ENCODE measurements at places on chromosomes 16 and 17.

- DNase-seq = no peak
Measured at GRCh38 chr16:58842156-58842555, 108.0 kb upstream of the GOT2 start.

DNA sequence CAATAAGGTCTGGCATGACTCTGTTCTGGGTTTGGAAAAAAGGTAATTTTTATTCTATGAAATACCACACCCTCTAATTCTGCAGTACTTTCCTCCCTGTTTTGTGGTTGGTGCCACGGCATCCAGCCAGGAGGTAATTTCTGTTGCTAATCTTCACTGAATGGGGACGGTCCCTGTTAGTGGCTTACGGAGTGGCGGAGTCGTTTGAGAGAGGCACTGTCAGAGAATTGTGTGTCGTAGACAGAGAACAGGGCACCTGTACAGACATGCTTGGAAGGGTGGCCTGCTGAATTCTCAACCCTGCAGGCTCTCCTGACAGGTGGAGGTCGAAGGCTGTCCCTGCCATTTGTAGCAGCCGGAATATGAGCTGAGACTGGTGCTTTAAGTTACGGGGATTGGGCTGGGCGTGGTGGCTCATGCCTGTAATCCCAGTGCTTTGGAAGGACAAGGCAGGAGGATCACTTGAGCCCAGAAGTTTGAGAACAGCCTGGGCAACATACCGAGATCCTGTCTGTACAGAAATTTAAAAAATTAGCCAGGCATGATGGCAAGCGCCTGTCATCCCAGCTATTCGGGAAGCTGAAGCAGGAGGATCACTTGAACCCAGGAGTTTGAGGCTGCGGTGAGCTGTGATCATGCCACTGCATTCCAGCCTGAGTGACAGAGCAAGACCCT lies 33.2 kb downstream of the EEF2K start:
- no peak for DNase-seq

DNA sequence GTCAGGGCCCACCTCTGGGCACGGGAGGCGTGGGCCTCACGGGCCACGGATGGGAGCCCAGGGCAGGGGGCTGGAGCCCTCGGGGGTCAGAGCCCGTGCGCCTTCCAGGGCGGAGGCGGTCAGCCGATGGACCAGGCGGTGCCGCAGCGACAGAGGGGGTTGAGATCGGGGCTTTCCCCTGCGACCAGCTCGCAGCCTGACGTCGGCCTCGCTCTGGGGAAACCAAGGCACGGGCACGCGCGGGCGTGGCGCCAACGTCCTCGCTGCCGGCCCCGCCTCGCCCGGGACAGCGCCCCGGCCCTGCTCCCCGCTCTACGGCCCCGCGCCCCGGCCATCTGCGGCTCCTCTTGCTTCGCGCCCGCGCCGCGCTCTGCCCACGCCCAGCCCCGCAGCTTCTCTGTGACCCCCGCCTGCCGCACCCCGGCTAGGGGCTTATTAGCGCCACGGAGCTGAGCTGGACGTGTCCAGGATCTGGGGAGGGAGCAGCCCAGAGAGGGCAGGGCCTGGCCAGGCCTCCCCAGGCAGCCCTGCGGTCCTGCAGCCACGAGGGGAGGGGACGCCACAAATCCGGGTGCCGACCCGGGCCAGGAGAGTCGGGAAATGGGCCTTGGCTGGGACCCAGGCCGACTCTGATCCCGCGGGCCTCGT lies 13.5 kb downstream of the ACTG1 start:
- no peak for DNase-seq

DNA sequence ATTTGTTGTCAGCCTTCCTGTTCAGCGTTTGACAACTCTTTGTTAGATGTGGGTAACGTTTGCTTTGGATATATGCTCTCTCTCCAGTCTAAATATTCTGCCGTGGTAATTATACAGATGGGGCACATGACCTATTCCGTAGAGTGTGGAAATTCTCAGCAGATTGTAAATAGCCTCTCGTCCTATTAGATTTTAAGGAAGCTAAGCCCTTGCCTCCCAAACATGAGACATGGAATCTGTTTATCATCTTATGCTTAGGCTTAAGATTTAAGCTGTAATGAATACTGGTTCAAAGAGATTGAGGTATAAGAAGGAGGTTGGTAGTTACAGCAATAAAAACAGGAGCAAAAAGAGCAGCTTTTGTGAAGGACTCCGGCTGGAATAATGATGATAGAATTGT lies 87.4 kb downstream of the RBFOX1 start:
- DNase-seq = no peak

- DNase-seq = no peak
Measured at GRCh38 chr17:2952174-2952845, 111.1 kb downstream of the OR1D5 start.

- no peak for DNase-seq
Measured at GRCh38 chr17:71023249-71024030, 854.1 kb downstream of the KCNJ2 start.

- peak; percentile 54 for DNase-seq
Measured at GRCh38 chr16:53503991-53504663, 1.1 kb upstream of the AKTIP start.

All from GM03348 (cell line).